Trophoblast cell (in vitro differentiated cells and primary cell): ENCODE measurements at places on chromosomes 11 and 22.
A peak's percentile ranks its signal among the peaks of the same experiment; 100 is the strongest.

- H3K36me3 ChIP-seq: peaks cover 46% of the 10 kb centered on the region
- H3K27ac ChIP-seq: peak overlapping the region; percentile 100
- H3K27me3 ChIP-seq: no peaks in the 10 kb centered on the region
These were observed 975 bp upstream of the MDK start for GRCh38 chr11:46380340-46381047.

DNA sequence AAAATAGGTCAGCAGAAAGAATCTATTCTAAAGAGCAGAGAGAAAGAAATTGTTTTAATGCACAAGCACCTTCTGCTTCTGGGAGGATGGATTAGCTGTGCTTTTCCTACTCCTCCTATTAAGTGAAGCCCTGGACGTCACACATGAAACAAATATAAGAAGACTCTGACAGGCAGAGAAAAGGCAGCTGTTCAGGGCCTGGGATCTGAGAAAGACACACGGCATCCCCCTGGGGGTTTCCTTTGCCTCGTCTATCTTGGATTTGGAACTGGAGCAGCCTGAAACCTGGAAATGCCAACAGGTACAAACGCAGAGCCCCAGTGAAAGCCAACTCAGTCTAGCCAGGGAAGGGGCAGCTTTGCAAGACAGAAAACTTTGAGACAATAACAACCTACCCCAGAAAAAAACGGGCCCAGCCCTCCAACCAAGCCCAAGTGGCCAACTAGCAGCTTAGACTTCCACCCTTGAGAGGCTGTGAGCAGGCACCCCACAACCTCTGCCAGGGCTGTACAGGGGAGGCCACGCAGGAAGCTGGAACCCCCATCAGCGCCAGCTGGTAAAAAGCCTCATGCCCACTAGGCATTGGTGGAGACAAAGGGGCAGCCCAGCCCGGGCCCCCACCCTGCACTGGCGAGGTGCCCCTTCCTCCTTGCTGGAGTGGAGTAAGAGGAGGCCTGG is 7.3 kb downstream of the CERK start:
- no peak for DNase-seq
- H3K36me3 ChIP-seq: peaks cover 8% of the 10 kb centered on the region
- peaks cover 35% of the 10 kb centered on the region for H3K4me1 ChIP-seq
- H3K4me3 ChIP-seq: no peak overlapping the region

- no peak overlapping the region for H3K27ac ChIP-seq
- no peak overlapping the region for H3K4me3 ChIP-seq
- no peaks in the 10 kb centered on the region for H3K36me3 ChIP-seq
- no peaks in the 10 kb centered on the region for H3K27me3 ChIP-seq
- H3K4me1 ChIP-seq: peaks cover 21% of the 10 kb centered on the region
These were observed 200.2 kb upstream of the SORL1-AS1 start for GRCh38 chr11:121652971-121653370.

DNA sequence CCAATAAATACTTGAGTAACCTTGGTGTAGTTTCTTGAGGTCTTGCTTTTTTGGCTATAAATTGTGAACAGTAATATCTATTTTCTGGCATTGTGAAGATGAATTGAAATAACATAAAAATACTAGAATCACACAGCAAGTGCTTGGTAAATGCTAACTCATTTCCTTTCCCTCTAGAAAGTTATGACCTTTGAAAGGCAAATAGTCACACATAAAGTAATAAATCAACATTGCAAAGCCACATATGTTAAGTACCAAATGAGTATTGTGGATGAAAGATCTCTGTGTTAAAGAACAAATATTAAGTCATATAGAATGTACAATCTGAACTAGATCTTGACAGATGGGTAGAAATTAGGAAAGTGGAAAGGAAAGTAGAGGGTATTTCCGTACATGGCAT is 559.6 kb upstream of the CCDC90B start:
- no peaks in the 10 kb centered on the region for H3K27me3 ChIP-seq
- no peaks in the 10 kb centered on the region for H3K36me3 ChIP-seq
- DNase-seq: no peak
- H3K4me3 ChIP-seq: no peak overlapping the region

DNA sequence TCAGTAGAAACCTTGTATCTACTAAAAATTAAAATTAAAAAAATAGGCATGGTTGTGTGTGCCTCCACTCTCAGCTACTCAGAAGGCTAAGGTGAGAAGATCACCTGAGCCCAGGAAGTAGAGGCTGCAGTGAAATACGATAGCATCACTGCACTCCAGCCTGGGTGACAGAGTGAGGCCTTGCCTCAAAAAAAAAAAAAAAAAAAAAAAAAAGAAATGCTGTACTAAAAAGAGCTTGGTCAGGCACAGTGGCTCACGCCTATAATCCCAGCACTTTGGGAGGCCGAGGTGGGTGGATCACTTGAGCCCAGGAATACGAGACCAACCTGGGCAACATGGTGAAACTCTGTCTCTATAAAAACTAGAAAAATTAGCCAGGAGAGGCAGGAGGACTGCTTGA is 36.5 kb downstream of the SBF2 start:
- H3K36me3 ChIP-seq: no peaks in the 10 kb centered on the region
- no peaks in the 10 kb centered on the region for H3K4me1 ChIP-seq
- no peak overlapping the region for H3K4me3 ChIP-seq
- no peak overlapping the region for H3K27ac ChIP-seq
- DNase-seq: no peak

- H3K27ac ChIP-seq: no peak overlapping the region
- no peak for DNase-seq
- no peak overlapping the region for H3K4me3 ChIP-seq
These were observed 535.1 kb downstream of the TMEM135 start for GRCh38 chr11:87572881-87573280.

DNA sequence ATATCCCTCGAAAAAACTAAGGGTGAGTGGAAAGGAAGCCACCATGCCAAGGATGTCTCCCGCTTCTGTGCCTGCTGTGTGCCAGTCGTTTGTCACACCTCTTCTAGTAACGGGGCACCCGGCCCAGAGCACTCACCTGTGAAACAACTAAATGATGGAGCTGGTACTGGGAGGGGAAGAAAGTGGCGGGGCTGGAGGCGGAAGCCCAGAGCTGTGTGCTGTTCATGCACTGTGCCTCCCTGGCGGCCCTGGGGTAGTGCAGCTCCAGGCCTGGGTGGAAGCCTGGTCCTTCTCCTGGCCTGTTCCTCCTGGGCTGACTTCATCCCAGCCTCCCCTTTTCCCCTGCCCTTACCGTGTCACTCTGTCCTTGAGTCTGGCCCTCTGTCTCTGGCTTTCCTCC is 130.2 kb downstream of the CEP164 start:
- no peaks in the 10 kb centered on the region for H3K36me3 ChIP-seq
- no peak overlapping the region for H3K27ac ChIP-seq
- H3K27me3 ChIP-seq: no peaks in the 10 kb centered on the region
- no peak overlapping the region for H3K4me3 ChIP-seq
- H3K4me1 ChIP-seq: no peaks in the 10 kb centered on the region

DNA sequence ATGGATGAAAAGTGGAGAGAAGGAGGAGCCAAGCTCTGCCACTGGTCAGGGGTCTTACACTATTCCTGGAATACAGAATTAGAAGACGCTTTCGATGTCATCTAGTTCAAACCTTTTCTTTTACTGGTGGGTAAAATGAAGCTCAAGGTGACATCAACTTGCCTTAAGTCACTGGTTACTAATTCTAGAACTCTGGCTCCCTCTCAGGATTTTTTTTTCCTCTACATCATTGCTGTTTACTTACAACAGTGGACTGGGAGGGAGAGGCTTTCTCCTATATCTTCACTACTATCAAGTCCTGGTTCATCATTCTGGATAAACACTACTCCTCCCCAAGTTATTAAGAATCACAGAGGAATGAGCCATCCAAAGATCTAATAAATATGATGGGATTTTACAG is 82.9 kb downstream of the ETS1 start:
- peaks cover 22% of the 10 kb centered on the region for H3K36me3 ChIP-seq
- DNase-seq: no peak
- H3K27me3 ChIP-seq: no peaks in the 10 kb centered on the region
- H3K4me1 ChIP-seq: peaks cover 44% of the 10 kb centered on the region
- no peak overlapping the region for H3K4me3 ChIP-seq
- H3K27ac ChIP-seq: no peak overlapping the region

DNA sequence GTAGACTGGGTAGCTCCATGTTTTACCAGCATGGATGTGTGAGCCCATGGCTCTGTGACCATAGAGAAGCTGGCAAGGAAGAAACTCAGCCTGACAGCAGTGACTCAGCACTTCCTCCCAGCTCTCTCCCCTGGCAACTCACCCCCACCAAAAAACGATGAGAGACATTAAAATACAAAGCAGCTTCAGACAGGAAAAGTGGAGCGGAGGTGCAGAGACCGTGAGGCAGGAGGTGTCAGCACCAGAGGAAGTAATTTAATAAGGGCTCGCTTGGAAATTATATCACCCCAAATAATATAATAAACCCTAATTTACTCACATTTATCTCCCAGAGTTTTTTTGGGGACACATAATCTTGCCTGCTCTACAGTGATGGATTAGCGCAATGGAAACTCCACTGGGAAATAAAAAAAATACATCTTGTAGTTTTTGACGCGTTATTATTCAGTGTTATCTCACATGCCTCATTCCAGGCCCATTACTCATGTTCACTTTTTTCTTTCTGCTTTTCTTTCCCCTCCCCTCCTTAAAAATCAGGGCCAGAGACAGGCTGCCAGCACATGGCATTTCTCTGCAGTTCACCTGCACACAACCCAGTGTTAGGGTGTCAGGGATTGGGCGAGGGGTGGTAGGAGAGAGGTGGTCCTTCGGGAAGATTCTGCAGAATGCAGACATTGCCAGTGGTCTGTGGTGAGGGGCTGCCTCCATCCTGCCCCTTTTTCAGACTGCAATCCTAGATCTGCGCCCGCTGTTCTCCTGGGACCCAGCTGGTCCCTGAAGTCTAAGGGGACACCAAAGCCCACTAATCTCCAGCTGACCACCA is 170.8 kb downstream of the BUD13 start:
- H3K4me1 ChIP-seq: peaks cover 5% of the 10 kb centered on the region
- H3K27me3 ChIP-seq: no peaks in the 10 kb centered on the region
- H3K4me3 ChIP-seq: no peak overlapping the region

GRCh38 chr11:92948116-92948515 is 21.3 kb upstream of the MTNR1B start:
- no peak overlapping the region for H3K4me3 ChIP-seq
- no peaks in the 10 kb centered on the region for H3K27me3 ChIP-seq
- DNase-seq: no peak
- H3K36me3 ChIP-seq: no peaks in the 10 kb centered on the region
- H3K27ac ChIP-seq: no peak overlapping the region

DNA sequence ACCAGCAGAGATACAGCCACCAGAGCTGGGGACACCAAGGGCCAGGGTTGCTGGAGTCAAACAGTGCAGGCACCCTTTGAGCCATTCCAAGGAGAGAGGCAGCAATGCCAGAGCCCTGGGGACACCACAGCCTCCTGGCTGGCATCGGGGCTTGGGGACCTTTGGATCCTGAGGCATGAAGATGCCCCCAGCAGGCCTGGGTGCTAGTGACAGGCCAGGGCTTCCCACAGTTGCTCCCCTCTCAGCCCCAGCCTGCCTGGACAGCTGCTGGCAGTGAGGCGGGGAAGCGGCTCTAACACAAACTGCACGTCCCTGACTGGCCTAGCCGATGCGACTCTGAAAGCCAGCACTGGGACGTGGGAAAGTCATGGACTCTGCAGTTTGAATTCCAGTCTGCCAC is 2.7 kb downstream of the CD5 start:
- H3K27me3 ChIP-seq: no peaks in the 10 kb centered on the region
- DNase-seq: no peak
- no peaks in the 10 kb centered on the region for H3K4me1 ChIP-seq
- no peak overlapping the region for H3K27ac ChIP-seq

DNA sequence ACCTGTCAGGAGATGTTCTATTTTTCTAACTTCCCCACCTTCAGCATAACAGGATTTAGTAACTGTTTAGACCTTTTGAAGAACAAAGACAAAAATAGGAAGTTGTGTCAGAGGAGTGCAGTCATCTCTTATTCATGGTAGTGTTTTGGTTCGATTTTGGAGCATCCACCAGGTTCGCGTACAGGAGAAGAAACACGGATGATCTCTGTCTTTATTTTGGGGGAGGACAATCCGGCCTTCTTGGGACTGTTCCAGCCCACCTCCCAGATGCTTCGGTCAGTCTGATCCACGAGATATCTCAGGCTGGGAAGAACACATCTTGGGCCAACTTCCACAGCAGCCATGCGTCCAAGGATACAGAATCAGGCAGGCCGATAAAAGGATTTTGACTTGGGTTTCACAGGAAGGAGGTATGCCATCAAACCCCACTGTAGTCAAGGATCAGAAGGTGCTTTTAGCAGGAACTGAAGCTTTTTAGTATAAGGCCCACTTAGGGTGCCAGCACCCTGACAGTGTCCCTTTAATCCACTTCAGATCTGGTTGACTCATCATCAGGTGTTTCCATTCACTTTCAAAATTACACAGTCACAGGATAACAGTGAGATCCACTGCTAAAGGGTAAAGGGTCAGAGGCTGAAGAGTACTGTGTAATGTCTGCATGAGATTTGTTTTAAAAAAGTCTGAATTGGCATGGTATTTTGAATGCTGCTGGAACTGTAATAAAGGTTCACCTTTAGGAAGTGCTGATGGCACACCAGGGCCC is 16.5 kb downstream of the PATZ1 start:
- no peak overlapping the region for H3K4me3 ChIP-seq
- H3K27ac ChIP-seq: no peak overlapping the region
- no peaks in the 10 kb centered on the region for H3K27me3 ChIP-seq
- DNase-seq: no peak

GRCh38 chr11:706439-706956 is 467 bp downstream of the EPS8L2 start:
- peak overlapping the region; percentile 83 for H3K27ac ChIP-seq
- H3K4me3 ChIP-seq: peak overlapping the region; percentile 77
- peak; percentile 66 for DNase-seq
- H3K36me3 ChIP-seq: peaks cover 31% of the 10 kb centered on the region
- H3K4me1 ChIP-seq: peaks cover 49% of the 10 kb centered on the region

GRCh38 chr11:123323568-123323967 is 106.5 kb upstream of the GRAMD1B start:
- no peak overlapping the region for H3K4me3 ChIP-seq
- no peaks in the 10 kb centered on the region for H3K27me3 ChIP-seq
- no peak overlapping the region for H3K27ac ChIP-seq
- H3K36me3 ChIP-seq: no peaks in the 10 kb centered on the region

GRCh38 chr11:133833898-133834681 is 11.2 kb downstream of the SPATA19 start:
- DNase-seq: no peak
- H3K4me3 ChIP-seq: no peak overlapping the region
- no peaks in the 10 kb centered on the region for H3K4me1 ChIP-seq
- no peak overlapping the region for H3K27ac ChIP-seq
- H3K27me3 ChIP-seq: no peaks in the 10 kb centered on the region

DNA sequence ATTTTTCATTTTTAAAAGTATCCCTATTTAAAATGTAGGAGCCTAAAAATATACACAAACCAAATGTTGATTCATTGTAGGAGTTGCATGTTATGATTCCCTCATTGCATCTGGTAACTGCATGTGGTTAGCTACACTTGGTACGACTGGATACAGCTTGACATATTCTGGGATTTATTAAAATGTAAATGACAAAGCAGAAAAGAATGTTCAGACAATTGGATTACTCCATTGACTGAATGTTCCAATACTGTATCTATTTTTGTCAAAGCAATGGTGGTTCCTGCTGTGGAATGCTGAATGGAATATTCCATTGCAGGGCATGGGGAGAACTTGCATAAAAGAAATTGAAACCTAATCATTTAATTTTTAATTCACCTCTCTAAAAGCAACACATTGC is 30.8 kb downstream of the BLID start:
- no peak for DNase-seq
- no peaks in the 10 kb centered on the region for H3K4me1 ChIP-seq
